ENCODE measurements at places on chromosomes 16 and 17.
A peak's percentile ranks its signal among the peaks of the same experiment; 100 is the strongest.

GRCh38 chr16:1745181-1745899 is 26.0 kb downstream of the NME3 start:
- no peak for DNase-seq

DNA sequence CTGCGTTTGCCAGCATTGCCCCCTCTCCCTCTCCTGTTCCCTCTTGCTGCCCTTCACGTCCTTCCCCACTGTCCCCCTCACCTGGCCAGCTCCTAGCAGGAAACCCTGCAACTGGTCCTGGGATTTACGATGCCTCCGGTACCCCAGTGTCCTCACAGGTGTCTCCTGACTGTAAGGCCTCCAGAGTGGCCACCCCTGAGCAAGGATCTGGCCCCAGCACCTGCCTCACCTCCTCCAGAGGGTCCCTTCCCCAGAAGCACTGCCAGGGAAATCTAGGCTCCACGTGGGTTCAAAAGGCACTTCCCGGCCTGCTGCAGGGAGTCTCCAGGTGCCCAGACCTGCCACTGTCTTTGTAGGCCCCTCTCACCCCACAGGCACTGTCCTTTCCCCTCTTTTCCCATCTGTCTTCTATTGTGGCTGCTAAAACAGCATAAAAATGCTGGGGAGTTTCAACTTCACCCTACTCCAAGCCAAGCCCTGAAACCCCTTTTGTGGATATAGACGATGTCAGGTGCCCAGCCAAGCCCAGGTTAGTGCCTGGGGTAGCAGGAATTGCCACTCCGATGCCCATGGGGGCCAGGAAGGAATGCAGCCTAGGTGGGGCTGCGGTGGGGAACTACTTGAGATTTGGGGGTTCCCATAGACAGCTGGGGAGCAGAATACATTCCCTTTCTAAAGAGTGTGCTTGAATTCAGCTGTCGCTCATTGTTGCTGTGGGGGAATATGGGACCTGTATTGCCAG is 25.7 kb downstream of the RAB11FIP4 start:
- DNase-seq = no peak

- DNase-seq = no peak
These were observed 8.6 kb upstream of the UBE2I start for GRCh38 chr16:1300664-1301476.

GRCh38 chr17:44628243-44629188 is 27.8 kb upstream of the MEIOC start:
- no peak for DNase-seq

GRCh38 chr17:71055128-71055527 is 885.8 kb downstream of the KCNJ2 start:
- DNase-seq = no peak

DNA sequence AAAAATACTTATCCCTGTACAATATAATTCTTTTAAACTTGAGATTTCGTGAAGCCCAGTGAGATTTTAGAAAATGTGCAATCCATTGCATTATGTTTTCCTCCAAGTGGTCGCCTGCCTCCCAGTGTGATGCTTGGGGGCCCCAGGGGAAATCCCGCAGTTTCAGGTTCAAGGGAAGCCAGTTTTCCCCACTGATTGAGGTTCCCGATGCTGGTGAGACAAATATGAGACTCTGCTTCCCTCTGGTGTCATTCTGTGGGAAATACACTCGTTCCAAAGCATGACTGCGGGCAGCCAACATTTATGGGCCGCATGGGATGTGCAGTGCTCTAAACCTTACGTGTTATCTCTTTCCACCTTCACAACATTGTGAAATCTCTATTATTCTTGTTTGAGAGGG is 200.8 kb downstream of the PRKCB start:
- no peak for DNase-seq

- DNase-seq = no peak
These were observed 161.5 kb downstream of the CDH13 start for GRCh38 chr16:82788225-82788624.

GRCh38 chr17:40327735-40328385 is 18.9 kb downstream of the RARA start:
- DNase-seq = no peak

DNA sequence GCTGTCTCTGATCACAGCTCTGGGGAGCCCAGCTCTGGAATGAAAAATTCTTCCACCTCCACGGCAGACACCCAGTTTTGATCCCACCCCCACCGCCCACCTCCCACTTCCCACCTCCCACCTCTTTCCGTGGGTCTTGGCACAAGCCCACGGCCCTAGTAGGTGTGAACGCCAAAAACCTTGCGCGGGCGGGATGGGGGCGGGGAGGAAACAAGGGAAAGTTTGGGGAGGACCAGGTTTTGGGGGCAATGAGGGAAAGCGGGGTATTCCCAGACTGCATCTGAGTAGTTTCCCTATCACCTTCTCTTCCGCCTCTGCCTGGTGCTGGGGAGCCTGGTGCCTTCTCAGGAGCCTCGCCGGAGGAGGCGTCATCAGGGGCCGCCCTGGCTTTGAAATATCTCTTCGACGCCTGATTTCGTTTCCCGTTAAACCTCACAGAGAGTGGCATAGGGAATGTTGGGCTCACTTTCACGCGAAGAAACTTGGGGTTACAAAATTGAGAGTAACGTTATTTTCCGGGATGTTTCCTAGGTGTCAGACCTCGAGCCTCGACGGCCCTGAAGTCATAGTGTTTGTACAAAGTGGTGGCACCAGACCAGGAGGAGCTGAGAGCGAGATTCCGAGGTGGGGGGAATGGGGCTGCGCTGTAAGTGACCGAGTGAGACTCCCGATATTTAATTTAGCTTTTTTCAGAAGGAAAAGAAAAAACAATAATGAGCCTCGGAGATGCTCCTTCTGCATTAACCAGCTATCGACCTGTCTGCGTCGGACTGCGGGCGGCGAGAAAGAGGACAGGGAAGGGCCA is 1.6 kb upstream of the IRX3 start:
- DNase-seq = no peak

GRCh38 chr17:56737421-56738161 is 96.1 kb downstream of the C17orf67 start:
- DNase-seq = no peak

GRCh38 chr17:62109378-62109902 is 44.4 kb upstream of the MED13 start:
- DNase-seq = no peak

GRCh38 chr17:2017274-2017941 is 7.7 kb downstream of the RTN4RL1 start:
- DNase-seq = no peak

DNA sequence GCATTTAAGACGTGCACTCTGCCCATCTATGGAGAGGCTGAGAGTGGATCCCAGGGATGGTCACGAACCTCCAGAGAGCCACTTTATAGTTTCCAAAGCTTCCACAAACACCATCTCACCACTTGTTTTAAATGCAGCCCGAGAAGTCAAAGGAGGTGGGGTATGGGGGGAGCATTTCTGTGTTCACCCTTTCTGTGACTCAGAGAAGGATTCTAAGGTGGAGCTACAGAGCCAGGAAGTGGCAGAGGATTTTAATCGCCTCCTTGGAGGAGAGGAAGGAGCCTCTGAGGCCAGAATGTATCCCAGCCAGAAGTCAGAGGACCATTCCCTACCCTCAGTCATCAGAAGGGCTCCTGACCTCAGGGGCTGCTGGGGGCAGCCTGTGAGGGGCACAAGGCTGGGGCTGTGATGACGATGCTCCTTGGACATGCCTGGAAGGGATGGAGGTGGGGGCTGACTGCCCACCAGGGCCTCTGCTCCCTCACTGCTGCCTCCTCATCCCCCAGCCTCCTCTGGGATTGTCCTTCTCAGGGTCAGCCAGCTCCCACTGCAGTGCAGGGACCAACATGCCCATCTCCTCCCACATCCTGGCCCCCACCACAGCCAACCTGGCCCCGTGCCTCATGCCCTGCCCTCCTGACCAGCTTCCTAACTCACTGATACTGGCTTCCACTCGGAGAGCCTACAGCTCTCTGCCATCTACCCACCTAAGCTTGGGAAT is 2.8 kb downstream of the XYLT2 start:
- DNase-seq = no peak

DNA sequence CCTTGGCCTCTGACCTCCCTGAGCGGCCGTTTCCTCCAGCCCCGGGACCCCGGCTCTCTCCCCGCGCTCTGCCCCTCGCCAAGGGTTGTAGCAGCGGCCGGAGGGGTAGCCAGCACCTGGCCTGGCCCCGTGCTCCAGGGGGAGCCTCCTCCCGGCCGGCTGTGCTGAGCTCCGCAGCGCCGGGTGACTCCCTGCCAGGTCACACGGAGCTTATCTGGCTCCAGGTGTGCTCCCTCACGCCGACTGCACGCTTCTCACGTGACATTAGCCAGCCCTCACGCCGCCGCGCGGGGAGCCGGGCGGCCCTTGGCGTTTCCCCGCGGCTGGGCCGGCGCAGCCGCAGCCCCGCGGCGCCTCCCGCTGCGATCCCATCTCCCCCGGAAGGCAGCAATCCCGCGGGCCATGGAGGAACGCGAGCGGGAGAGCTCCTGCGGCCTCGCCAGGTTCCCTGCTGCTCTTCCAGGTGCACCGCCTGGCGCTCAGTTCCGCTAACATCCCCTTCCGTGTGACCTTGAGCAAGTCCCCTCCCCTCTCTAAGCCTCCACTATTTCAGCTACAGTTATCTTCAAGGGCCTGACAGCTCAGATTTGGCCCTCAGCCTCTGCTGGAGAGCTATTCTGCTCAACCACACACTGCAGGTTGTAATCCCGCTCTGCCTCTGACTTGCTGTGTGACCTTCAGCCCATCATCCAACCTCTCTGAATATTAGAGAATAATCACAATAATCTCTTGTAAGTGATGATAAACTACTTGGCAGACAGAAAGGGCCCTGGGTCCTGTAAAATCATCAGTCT is 3.4 kb downstream of the MYO18A start:
- no peak for DNase-seq

DNA sequence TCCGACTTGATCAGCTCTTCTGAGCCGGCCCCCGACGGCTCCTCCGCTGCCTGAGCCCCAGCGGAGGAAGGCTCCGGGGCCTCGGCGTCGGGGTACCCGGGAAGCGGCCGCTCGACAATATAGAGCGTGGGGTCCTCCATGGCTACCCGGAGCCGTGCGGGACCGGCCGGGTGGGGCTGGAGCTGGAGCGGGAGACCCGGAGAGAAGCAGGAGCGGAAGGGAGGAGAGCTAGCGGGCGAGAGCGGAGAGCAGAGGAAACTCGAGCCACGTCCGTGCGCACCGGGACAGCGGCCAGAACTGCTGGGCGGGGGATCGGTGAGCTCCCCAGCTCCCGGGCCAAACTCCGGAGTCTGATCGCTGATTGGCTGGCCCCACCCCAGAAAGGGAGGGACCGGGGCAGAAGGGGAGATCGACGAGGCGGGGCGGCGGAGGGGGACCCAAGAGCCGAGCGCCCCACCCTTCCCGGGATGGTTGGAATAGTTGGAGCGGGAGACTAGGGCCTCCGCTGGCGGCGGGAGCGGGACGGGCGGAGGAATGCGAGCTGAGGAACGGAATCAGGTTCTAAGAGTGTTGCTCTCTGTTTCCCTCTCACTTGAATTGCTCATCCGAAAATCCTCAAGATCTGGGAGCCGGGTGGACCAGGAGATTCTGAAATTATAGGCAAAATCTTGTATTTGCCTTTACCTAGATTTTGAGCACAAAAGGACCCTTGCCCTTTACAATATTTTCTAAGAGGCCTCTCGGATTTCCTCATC is at the start of gene CAVIN1:
CAVIN1 (minus strand) TSS at position 299 of the 755 bp plus-strand sequence; CDS start at position 140, 159 bp downstream.
- DNase-seq = peak; percentile 49

DNA sequence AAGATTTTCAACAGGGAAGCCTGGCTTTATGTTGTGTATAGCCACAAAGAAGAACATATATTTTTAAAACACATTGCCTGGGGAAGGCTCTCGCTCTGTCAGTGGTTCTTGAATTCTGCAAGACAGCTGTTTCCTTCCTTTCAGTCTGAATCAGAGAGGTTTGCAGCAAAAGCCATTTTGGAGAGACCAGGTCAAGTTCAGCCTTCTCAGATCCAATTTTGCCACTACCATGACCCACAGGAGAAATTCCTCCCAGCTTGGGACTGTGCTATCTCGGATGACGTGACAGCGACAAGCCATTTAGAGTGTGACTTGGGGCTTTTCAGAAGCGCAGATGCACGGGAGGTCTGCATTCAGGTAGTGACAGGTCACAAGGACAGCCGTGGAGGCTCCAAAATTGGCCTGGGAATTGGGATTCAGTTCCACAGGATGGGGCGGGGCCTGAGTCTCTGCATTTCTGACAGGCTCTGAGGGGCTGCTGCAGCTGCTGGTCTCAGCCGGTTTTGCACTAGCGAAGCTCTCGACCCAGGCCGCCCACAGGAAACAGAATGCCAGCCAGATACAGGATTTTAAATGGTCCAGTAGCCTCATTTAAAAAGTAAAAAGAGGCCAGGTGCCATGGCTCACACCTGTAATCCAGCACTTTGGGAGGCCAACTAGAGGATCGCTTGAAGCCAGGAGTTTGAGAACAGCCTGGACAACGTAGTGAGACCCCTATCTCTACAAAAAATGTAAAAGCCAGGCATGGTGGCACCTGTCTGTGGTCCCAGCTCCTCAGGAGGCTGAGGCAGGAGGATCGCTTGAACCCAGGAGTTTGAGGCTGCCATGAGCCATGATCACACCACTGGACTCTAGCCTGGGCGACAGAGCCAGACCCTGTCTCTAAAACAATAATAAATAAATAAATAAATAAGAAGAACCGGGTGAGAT is 196.6 kb upstream of the CIBAR2 start:
- DNase-seq = no peak

DNA sequence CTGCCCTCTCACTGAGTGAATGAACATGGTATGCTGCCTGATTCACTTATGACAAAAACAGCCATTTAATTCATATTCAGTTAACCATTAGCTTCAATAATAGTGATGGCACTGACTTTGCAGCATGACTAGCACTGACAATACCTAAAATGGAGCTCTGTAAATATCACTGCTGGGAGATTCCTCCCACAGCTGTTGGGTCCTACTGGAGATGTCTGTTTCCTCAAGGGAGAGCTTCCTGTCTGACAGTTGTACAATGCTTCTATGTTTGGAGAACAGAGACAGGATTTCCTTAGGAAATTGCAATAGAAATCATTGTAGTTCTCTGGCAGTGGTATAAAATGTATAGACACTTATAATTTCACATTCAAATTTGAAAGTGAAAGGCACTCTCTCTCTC is 695.9 kb upstream of the CDH8 start:
- DNase-seq = no peak

- no peak for DNase-seq
These were observed 122.9 kb downstream of the SDK2 start for GRCh38 chr17:73521376-73521775.

GRCh38 chr16:8565498-8565897 is 24.8 kb downstream of the TMEM114 start:
- no peak for DNase-seq

- DNase-seq = no peak
These were observed 47.5 kb upstream of the PHOSPHO1 start for GRCh38 chr17:49278076-49278475.

GRCh38 chr17:75525806-75526554 is 483 bp downstream of the LLGL2 start:
- DNase-seq = no peak

Measured in esophagus squamous epithelium (tissue), 5 donors.